ENCODE measurements at places on chromosomes 6 and 20.

DNA sequence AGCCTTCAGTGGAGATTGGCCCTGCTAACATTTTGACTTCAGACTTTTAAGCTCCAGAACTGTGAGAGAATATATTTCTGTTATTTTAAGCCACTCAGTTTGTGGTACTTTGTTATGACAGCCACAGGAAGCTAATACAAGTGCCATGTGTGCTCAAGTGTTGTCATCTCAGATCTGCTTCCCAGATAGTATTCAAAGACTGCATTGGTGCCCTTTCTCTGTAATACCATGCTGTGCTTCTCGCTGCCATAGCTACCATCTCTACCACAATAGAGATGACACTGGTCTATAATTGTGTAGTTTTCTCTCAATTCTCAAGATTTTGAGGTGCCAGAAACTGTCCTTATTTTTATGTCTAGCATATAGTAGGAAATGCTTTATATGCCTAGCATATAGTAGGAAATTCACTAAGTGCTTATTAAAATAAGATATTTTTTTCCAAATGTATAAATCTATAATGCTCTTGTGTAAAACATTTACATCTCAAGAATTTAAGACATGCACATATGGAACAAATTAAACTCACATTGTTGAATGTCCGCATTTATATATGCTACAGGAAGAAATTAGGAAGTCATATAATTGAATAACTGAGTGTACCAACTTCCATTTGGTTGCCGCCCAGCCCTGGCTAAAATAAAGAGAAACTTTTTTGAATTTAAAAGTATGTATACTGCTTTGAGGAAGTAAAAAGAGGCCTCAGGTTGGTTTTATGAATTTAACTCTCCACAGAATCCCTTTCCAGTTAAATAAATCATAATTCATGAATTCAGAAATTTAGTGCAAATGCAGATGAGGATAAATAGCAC is 77.6 kb downstream of the TPBG start:
- DNase-seq, result no peak

GRCh38 chr6:4889701-4890100 is 113.5 kb downstream of the CDYL start:
- DNase-seq, result no peak

DNA sequence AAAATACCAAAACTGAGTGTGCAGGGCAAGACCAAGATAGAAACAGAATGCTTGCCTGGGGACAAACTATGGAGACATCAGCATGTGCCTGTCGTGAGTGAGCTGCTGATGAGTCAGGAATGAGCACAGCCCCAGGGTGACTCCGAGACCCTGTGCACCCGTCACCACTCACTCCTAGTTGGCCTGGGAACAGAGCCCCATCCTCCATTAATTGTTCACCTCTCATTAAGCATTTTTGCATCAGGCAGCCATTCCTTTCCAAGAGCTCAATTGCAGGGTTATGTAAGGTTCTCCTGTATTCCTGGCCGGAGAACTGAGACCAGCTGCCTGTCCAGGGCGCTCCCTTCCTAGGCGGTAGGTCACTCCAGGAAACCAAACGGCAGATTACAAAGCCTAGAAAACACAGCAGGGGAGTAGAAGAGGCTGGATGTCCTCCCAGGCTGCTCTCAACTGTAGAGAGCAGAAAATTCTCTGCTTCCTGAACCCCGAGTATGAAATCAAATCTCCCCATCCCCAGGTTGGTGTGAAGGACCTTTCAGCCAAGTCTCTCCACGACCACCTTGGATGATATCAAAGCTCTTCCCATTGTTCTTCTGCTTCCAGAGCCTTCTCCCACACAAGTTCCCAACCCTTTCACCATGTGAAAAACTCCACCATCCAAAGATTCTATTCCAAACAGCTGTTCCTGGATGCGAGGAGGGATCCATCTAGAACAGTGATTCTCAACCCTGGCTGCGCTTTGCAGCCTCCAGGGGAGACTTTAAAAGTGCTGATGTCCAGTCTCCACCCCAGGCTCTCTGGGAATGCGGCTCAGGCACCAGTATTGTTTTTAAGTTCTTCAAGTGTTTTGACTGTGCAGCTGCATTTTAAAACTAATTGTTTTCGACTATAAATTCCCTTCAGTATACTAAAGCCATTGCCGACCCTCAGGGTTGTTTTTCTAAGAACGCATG is 532.6 kb upstream of the JARID2 start:
- DNase-seq, result no peak

DNA sequence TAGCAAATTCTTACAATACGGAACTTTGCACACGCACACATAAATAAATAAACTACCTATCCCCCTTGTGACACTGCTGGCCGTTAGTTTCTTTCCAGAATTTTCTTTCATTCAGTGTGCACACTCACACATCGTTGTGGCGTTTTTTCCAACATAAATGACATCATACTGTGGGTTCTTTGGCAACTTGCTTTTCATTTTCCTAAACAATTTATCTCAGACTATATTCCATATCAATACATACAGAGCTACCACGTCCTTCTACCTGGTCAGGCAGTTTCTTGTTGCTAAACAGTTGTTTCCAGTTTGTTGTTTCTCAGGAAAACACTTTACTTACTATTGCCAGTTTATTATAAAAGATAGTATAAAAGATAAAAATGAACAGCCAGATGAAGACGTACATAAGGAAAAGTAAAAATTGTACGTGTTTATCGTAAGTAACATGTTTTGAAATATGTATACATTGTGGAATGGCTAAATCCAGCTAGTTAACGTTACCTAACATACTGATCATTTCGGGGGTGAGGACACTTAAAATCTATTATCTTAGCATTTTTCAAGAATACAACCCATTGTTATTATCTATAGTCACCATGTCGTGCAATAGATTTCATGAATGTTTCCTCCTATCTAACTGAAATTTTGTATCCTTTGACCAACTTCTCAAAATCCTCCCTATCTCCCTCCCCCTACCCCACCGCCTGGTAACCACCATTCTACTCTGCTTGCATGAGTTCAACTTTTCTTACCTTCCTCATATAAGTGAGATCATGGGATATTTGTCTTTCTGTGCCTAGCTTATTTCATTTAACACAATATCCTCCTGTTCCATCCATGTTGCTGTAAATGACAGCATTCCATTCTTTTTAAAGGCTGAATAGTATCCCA is 1.2 kb upstream of the TP53RK start:
- DNase-seq, result no peak

- DNase-seq, result no peak
Observed at GRCh38 chr6:137673603-137674002, 179.4 kb upstream of the OLIG3 start.

- DNase-seq, result no peak
Observed at GRCh38 chr20:53126185-53126584, 154.0 kb downstream of the TSHZ2 start.

- no peak for DNase-seq
Observed at GRCh38 chr6:42418724-42419123, 33.0 kb downstream of the TRERF1 start.

- peak; percentile 66 for DNase-seq
Observed at GRCh38 chr6:144482142-144482541, 197.0 kb downstream of the UTRN start.

- DNase-seq, result no peak
Observed at GRCh38 chr6:136644597-136644952, 94.4 kb upstream of the MAP7 start.

DNA sequence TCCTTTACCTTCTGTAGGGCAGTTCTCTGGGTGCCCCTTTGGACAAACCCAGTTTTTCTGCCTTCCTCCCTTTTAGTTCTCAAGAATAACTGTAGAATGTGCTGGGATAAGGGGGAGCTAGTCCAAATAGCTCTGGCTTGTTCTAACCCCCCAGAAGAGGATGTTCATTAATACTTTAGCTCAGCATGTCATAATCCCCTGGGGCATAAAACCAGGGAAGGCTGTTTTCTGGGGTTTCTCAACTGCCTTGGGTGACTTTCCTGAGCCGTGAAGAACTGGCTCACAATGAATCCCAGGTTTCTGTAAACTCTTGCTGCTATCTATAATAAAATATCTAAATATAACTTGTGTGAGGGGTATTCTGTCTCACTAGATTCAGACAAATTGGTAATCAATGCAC is 44.5 kb upstream of the RNF217 start:
- DNase-seq, result no peak

DNA sequence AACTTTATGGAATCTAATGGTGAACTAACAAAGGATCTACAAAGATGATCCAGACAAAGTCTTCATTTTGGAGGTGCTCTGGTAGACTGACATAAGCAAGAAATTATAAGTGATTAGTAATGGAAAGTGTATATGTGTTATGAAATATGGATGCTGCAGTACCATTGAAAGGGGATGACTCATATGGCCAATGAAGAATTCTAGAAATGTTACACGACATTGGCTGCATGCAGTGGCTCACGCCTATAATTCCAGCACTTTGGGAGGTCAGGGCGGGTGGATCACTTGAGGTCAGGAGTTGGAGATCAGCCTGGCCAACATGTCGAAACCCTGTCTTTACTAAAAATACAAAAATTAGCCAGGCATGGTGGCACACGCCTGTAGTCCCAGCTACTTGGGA is 23.5 kb downstream of the CFAP206 start:
- no peak for DNase-seq

DNA sequence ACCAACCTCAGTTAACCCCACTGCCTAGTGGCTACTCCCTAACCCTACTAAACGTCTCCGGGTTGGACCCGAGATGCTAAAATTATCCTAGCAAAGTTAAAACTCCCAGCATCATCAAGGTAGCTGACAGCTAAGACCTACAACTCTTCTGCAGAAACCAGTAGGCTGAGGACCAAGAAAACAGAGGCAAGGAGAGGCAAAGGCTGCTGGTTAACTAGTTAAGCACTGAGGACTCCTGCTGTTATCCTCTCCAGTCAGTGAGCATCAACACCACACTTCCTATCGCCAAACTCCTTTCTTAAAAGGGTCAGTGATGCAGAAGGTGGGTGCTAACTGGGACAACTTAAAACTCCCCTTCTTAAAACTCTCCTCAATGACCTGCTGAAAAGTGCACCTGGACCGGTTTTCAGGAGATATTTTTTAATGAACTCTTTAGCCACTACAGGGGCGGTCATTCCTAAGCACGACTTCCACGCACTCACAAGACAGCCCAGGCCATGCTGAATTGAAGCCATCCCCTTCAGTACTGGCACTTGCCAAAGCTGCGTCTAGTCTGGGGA is 1.7 kb downstream of the TRERF1 start:
- DNase-seq, result no peak

- no peak for DNase-seq
Observed at GRCh38 chr6:101509536-101509935, 116.0 kb downstream of the GRIK2 start.

GRCh38 chr6:111679126-111679858 is 73.6 kb upstream of the TRAF3IP2 start:
- no peak for DNase-seq

GRCh38 chr20:46172455-46172854 is 54.3 kb downstream of the CD40 start:
- no peak for DNase-seq

- no peak for DNase-seq
Observed at GRCh38 chr6:135286962-135287538, 105.9 kb downstream of the MYB start.

DNA sequence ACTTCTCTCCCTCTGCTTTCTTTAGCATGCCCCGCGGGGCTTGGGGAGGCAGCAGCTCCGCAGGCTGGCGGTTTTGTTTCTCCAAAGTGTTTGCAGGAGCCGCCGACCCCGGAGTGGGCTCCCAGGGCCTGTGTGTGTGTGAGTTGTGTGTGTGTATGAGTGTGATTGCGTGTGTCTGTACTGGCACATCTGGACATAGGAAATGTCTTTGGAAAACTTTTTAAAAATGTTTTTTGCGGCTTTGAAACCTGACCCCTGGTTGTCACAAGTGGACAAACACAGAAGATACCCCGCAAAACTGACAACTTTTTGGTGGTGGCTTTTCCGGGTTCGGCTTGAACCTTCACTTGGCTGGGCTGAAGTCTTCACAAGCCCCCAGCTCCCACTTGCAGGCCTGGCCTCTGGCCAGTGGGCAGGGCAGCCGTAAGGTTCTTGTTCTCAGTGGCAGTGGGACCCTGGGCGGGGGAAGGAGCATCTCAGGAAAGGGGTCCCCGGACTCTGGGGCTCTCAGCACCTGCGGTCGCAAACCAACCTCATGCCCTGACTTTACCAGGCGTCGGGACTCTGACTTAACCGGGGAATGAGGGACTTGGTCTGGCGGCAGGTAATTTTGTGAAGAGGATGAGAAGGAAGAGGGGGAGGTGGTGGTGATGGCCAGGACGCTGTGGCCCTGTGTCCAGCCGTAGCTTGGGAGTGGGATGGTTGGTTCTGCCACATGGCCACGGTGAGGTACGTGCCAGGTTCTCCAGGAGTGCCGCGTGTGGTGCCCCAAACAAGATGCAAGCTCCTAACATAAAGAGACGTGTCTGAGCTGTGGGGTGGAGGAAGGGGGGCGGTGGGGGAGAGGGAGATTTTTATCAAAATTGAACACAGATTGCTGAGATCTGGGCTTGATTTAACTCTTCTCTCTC is 619 bp downstream of the DAAM2 start:
- DNase-seq, result no peak

DNA sequence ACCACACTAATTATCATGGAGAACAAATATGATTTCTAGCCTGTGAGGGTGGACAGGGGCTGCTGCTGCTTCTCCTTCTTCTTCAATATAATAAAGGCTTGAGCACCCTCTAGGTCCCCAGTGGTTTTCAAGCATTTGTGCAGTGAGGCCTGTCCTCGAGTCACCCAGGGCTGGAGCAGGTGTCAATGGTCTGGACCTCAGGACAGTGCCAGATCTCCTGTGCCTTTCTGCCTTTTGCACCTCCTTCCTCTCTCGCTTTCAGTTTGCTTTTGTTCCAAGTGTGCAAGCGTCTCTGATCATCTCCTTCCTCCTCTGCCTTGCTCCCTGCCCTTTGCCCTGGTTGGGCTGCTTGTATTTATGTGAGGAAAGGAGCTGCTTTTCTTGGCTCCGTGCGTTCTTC is 152.2 kb upstream of the SYNDIG1 start:
- DNase-seq, result peak; percentile 3

DNA sequence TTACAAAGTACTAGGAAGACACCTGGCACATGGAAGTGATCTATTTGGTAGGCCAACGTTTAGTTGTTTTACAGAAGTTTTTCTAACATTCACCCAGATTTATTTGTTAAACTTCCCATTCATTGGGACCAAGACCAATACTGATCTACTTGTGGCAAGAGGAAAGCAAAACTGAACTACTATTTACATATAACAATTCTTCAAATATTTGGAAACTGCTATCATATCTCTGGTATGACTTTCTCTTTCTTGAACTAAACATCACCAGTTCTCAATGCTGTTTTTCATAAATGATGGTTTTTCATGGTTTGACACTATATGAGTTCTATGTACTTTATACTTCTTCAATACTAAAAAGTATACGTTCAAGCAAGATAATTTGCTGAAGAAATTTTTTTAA is 189.2 kb downstream of the ASCC3 start:
- no peak for DNase-seq

DNA sequence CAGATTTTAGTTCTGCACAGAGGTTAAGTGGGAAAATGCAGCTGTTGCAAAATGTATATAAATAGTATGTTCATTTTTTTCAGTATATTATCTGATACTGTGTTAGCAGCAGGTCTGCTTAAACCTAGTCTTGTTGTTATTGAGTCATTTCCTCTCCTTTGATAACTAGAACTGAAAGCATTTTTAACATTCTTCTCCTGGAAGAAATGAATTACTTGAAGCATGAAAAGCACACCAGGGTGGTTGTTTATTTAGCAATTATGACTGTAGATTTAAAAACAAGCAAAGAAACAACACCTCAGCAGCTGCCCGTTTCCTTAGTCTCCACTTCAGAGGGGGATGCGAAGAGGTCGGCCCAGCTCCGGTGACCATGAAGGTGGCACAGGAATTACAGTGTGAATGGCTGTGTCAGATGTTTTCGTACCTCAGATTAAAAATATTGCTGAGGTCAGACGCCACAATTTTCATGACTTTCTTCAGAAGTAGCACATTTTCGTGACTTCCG is 53.5 kb downstream of the GOPC start:
- DNase-seq, result peak; percentile 47
